ENCODE measurements at places on chromosomes 4 and X.

DNA sequence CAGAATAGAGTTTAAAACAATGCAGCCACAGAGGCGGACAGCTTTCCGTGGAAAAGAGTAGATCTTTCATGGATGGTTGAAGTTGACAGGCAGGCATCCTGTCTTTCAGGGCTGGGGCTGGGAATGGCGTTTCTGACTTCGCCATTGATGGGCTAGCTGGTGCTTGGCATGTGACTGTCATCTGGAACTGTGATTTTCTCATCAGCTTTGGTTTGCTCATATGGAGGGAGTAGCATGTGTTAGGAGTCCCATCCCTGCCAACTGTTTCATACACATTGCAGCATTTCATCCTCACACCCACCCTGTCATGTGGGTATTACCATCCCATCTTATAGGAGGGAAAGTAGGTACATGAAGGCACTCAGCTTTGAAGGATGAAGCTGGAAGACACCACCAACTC lies 49.2 kb upstream of the STX18 start:
- no peak for DNase-seq

- DNase-seq: no peak
Measured at GRCh38 chrX:19549838-19550237, 34.5 kb upstream of the MAP3K15 start.

DNA sequence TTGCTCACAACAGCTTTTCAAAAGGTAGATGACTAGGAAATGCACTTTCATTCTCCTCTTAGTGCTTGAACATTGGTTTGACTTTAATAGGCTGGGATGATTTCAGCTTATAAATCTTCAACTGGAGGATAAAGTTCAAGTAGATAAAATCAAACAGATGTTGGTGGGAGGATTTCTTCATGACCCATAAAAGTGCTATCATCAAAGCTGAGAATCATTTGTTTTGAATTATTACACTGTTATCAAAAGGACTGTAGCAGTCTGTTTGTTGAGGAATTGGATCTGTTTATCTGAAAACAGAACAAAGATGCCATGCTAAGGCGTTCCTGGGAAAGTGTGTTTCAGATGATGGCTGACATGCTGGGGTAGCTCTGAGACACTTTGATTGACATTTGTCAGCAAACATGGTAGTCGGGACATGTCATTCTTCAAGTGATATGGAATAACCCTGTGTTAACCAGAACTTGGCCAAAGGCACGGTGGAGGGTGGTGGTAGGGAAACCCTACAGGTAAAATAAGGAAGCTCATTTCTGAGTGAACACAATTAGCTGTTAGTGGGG lies 304.0 kb upstream of the PITX2 start:
- DNase-seq: no peak

- no peak for DNase-seq
Measured at GRCh38 chr4:83381173-83381572, 46.5 kb upstream of the HPSE start.

DNA sequence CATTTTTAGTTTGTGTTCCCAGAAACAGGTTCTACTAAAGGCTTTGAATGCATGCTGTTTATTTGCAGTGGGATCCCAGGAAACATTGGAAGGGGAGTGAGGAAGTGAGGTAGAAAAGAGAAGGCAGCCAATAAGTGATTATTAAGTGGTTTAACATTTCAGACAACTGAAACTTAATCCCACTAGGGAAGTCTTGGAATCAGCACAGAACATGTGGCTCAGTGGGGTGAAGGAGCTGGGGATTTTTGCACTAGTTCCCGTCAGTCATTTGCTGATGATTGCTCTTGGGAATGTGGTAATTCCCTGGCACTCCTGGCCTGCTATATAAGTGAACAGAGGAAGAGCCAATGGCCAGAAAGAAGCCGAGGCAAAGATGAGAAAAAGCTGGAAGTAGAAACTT lies 1053.0 kb upstream of the IGFBP7 start:
- no peak for DNase-seq

DNA sequence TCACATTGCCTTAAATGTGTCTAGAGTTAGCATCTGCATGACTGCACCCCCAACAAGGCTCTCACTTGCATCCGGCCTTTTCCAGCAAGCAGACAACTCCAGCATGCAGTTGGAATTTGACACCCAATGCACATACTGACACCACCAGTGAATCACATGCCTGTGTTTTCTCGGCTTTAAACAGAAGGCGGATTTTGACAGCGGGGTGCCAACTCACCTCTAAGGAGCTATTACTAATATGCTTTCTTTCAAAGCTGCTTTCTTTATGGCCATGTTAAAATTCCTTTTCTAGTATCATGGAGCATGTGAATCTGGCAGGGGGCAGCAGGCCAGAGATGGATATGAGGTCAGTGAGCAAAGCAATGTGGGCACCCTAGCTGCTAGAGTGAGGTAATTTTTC lies 78.0 kb upstream of the CLNK start:
- DNase-seq: peak; percentile 95

DNA sequence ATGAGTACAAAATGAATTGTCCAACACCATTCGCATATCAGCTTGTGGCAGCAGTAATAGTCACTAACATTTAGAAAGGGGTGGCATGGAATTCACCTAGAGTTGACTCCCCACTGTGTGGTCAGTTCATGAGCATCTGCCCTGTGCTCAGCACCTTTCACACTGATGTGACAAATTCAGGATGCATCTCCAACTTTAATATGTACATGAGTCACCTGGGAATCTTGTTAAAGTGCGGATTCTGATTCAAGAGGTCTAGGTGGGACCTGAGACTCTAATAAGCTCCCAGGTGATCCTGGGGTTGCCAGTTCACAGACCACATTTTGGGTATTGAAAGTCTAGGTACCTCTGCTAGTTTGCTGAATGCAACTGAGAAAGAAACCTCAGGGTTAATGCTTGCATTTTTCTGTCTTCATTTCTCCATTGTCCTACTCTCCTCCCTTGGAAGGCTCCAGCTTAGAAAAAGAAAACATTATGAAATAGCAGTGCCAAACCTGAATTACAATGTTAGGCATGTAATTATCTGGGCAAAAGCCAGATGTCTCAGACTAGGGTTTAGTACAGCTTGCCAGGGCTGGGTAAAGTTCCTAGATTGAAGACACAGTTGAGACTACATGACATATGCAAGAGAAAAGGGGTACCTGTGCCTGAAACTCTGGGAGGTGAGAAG lies 32.7 kb downstream of the TMSB4X start:
- no peak for DNase-seq

- DNase-seq: peak; percentile 90
Measured at GRCh38 chr4:186685767-186686183, 37.9 kb downstream of the FAT1 start.

GRCh38 chr4:89129080-89129640 lies 17.8 kb downstream of the TIGD2 start:
- no peak for DNase-seq

GRCh38 chr4:123113155-123113554 lies 190.8 kb upstream of the NUDT6 start:
- DNase-seq: no peak

GRCh38 chrX:19121898-19122640 lies at the start of gene ADGRG2:
Gene ADGRG2, minus strand, starts transcription at chrX:19122468. Its CDS starts 53,634 bp downstream, at chrX:19068834.
- no peak for DNase-seq

- DNase-seq: no peak
Measured at GRCh38 chrX:94662689-94663088, 988.7 kb downstream of the FAM133A start.

DNA sequence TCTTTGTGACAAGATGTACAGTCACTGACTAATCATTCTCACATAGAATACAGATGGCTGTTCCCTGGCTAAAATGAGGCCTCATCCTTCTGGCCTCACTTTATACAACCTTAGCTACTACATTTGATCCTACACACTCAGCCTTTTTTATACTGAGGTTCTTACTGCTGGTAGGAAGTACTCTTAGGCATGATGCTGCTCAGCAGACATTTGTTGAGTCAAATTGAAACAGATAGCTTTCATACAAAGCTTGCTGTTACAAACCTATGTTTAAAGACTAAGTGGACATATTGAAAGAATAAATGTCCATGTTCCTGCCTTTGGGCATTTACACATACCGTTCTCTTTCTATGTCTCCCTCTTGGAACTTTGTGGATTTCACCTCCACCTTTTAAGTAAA lies 154.9 kb downstream of the NPFFR2 start:
- DNase-seq: no peak

DNA sequence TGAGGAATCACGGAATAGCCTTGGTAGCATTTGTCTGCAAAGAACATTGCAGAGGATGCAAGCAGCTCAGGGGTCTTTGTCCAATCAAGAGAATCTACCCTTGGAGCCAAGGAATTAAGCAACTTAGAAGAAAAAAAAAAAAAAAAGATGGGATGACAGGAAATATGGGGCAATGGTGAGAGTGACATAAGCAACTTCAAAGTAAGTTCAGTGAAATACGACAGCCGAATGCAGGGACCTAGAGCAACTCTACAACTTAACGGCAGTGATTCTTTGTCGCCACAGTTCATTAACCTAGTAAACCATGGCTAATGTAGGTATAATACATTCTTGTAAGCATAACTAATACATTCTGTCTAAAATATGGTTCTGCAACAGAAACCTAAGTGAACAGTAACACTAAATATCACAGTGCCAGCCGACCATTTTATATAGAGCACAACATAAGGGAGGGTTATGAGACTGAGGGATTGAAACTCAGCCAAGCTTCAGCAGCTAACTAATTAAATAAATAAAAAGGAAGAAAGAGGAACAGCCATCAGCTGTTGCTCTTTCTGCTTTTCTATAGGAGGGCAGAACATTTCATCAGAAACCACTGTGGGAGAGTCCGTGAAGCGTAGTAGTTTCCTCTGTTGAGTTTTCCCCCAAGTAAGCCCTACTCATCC lies 74.7 kb downstream of the PPARGC1A start:
- no peak for DNase-seq

- no peak for DNase-seq
Measured at GRCh38 chr4:83371936-83372335, 37.3 kb upstream of the HPSE start.

- DNase-seq: no peak
Measured at GRCh38 chr4:14222377-14223029, 595.0 kb upstream of the BOD1L1 start.

GRCh38 chr4:73875401-73875800 lies 6.2 kb downstream of the CXCL1 start:
- DNase-seq: no peak

DNA sequence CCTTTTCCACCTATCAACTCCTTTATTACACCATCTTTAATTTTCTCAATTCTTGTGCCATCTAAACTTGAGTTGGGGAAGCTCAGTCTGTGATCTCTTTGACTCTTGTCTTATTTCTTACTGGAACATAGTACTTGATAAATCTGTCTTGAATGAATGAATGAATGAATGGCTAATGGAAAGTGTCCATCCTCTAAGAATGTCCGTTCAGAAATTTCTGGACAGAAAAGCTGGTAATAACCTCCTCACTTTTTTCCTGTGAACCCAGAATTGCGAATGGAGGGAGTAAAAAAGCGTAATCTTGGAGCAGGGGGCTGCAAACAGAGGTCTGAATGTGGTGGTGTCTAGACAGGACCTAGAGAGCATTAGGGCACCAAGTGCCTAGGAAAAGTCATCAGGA lies 9.4 kb upstream of the CLTRN start:
- no peak for DNase-seq

DNA sequence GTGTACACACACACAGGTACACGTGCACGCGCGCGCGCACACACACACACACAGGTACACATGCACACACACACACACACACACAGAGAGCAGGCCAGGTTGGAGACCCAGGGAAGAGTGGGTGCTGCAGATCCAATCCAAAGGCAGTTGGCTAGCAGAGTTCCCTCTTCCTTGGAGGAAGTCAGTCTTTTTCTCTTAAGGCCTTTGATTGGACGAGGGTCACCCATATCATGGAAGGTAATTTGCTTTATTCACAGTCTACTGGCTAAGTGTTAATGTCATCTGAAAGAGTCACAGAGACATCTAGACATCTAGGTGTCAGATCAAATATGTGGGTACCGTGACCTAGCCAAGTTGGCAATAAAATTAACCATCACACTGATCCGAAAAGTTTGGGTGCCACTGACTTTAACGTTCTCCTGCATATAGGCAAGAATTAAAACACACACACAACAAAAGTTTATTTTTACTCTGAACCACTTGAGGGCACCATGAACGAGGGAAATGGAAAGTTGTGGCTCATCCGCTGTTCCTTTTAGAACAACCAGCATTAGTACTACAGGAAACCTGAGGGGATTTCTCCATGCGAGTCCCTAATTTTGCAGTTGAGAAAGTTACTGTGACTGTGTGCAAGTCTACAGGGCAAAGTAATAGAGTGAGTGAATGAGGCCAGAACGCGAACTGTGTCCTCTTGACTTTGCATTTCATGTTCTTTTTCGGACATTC lies 66.0 kb upstream of the STOX2 start:
- no peak for DNase-seq

- no peak for DNase-seq
Measured at GRCh38 chrX:41389311-41389888, 55.4 kb downstream of the DDX3X start.

GRCh38 chr4:139769364-139769763 lies 103.7 kb downstream of the MGST2 start:
- no peak for DNase-seq

DNA sequence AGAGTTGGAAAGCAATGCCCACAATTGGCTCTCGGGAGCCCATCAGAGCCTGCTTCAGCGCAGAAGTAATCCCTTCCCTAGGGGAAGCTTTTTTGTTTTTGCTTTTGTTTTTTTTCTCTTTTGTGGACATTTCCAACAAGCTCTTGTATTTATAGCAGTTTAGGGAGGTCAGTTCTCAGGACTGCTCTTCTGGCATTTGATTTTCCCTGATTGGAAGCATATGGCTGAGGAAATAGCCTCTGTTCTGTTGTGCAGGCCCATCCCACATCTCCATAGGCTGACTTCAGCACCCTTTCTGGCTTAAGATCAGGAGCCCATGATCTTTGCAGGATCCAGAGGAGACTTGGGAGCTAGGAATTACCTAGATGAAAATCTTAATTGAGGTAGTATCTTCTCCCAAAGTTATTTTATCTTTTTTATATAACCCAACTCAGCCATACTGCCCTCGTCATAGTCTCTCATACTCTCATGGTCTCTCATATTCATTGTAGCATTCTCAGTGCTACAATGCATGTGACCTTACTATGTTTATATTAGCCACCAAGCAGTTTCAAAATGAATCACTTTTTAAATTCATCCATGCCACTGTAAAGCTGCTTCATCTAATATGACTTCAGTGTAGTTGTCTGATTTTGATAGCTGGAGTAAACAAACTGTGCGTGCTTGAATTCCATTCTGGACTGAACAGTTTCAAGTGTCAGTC lies 16.7 kb downstream of the PAGE4 start:
- DNase-seq: no peak

- no peak for DNase-seq
Measured at GRCh38 chrX:44898411-44899221, 25.6 kb downstream of the KDM6A start.

DNA sequence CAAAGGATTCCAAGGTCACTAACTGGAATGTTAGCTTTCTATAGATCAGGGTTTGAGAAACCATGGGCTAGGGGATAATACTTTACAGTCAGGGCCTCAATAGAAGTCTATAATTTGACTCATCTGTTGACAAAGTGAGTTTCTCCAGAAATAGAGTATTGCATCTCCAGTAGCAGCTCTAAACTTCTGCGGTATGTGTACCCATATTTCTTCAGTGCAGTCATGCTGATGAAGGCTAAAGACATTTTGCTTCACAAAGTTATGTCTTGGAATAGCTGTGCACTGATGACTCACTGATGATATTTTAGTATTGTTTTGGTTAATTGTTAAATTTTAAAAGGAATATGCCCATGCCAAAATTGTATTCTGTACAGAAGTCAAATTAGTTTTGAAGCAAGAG lies 464.9 kb upstream of the AMOT start:
- DNase-seq: peak; percentile 33
